ENCODE measurements at places on chromosomes 16 and 17. TPM values are rescaled to one million over a fixed set of nuclear protein-coding genes. Genes with fewer than 3 reads are reported as not detected.

Gene MMP28
- 0.65 TPM for total RNA-seq

Gene FBXO39
- total RNA-seq: 0.07 TPM

Gene TNP2
- total RNA-seq: not detected

Gene PIGQ
- 31.5 TPM for total RNA-seq

Gene MYH1
- total RNA-seq: not detected

Gene NOS2
- under 0.01 TPM for total RNA-seq

Gene FBXL20
- total RNA-seq: 17.1 TPM

Gene ABAT
- total RNA-seq: 1.9 TPM

Gene ENDOV
- total RNA-seq: 28.3 TPM

Gene CYGB
- total RNA-seq: 24.4 TPM

Gene POLR2A
- total RNA-seq: 117 TPM

Gene CCL4L2
- not detected for total RNA-seq

Gene MYH8
- total RNA-seq: not detected

Gene SBK1
- 0.03 TPM for total RNA-seq

Gene WFDC1
- 25.1 TPM for total RNA-seq

Gene SMARCE1
- total RNA-seq: 56.6 TPM

Gene UMOD
- not detected for total RNA-seq

Gene CD7
- total RNA-seq: not detected

Gene TEKT5
- total RNA-seq: 0.13 TPM

Gene MT3
- 0.59 TPM for total RNA-seq

Gene OTOP3
- total RNA-seq: not detected

Measured in smooth muscle cell of the pulmonary artery (primary cell).